ENCODE measurements at places on chromosomes 11 and 22. TPM values are rescaled to one million over a fixed set of nuclear protein-coding genes. Genes with fewer than 3 reads are reported as not detected.
A peak's percentile ranks its signal among the peaks of the same experiment; 100 is the strongest.

DNA sequence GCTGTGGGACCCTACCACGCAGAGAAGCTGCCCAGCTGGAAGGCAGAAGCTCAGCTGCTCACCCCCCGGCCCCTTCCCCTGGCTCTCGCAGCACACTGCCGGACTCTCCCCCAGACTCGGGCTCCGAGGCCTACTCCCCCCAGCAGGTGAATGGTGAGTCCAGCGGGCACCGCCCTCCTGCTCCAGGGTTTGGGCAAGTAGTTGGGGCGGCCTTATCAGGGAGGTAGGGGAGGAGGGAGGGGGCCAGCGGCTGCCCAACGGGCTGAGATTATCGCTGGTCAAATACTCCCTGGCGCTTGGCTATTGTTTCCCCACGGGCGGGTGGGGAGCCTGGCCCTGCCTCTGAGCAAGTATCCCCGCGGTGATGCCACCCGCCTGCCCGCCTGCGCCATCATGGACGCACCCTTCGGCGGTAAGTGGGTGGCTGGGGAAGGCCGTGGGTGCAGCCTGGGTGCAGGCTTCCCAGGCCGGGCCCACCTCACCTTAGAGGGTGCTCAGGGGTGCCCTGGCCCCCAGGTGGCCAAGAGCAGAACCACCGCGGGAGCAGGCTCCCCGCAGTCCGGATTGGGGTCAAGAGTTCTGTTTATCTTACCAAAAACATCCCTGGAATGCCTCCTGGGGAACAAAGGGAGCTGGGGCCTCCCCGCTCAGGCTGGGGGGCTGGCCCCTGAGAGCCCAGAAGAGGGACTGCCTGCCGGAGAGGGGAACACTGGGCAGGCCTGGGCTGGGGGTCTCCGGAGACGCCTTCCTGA is 16.9 kb downstream of the MYRF start:
- peak; percentile 63 for DNase-seq

Gene SAAL1
- 73.4 TPM for total RNA-seq

GRCh38 chr22:37010976-37011375 is 8.3 kb downstream of the TST start:
- no peak for DNase-seq

- DNase-seq = no peak
These were observed 4.0 kb downstream of the TECTA start for GRCh38 chr11:121105063-121105480.

DNA sequence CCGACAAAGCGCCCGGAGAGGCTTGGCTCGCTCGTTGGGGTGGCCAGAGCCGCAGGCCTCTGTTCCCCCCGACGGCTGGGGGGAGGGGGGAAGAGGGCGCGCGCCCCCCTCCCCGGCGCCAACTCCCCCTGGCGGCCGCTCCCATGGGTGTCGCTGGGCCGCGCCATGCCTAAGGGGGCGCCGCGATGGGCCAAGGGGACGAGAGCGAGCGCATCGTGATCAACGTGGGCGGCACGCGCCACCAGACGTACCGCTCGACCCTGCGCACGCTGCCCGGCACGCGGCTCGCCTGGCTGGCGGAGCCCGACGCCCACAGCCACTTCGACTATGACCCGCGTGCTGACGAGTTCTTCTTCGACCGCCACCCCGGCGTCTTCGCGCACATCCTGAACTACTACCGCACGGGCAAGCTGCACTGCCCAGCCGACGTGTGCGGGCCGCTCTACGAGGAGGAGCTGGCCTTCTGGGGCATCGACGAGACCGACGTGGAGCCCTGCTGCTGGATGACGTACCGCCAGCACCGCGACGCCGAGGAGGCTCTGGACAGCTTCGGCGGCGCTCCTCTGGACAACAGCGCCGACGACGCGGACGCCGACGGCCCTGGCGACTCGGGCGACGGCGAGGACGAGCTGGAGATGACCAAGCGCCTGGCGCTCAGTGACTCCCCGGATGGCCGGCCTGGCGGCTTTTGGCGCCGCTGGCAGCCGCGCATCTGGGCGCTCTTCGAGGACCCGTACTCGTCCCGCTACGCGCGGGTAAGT is 1.4 kb downstream of the KCNC1 start:
- peak; percentile 63 for DNase-seq

Gene CARD18
- not detected for total RNA-seq

- peak; percentile 81 for DNase-seq
These were observed 15.9 kb downstream of the RHOG start for GRCh38 chr11:3824714-3825472.

Gene LRRC32
- total RNA-seq = 1.1 TPM

DNA sequence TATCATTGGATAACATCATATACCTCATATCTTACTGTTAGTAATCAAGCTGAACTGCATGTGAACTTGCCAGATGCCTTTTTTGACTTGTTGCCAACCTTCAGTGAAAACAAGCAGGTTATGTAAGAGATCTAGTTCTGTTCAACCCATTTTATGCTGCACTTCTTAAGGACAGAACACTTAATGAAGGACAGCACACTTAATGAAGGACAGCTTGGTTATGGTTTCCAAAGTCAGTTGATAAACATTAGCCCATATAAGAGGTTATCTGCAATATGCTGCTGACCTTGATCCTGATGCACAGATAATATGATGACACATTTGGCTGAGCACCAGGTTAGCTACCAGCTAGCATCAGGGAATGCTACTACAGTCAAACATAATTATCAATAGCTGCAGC is 358.7 kb upstream of the PDGFD start:
- no peak for DNase-seq

DNA sequence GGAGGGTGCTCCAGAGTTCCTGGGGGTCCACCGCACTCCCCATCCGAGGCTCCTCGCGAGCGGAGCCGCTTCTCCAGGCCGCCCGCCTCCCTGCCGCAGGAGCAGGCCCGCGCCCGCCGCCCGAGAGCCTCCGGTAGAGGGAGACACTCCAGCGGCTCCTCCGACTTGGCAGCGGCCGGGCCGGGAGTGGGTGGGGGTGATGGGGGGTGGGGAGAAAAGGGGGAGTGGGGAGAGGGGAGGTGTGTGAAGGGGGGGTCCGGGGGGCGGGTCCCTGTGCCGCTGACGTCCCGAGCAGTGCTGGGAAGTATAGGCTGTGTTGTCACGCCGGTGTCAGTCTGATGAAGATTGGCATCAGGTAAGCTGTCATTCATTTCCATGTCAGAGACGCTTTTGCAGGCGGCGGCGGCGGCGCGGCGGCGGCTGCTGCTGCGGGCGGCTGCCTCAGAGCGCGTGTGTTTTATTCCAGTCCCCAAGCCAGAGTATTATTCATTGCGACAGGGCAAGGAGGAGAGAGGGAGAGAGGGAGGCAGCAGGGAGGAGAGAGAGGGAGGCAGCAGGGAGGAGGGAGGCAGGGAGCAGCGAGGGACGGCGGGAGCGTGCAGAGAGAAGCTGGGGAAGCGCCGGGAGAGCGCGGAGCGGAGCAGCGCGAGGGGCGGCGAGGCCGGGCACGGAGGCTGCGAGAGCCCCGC is at the start of gene PKNOX2:
Gene PKNOX2, plus strand, starts transcription at position 330 of the 689 bp plus-strand sequence. CDS start 186,555 bp downstream, outside the sequence.
- peak; percentile 94 for DNase-seq

Gene PANX3
- total RNA-seq = not detected

DNA sequence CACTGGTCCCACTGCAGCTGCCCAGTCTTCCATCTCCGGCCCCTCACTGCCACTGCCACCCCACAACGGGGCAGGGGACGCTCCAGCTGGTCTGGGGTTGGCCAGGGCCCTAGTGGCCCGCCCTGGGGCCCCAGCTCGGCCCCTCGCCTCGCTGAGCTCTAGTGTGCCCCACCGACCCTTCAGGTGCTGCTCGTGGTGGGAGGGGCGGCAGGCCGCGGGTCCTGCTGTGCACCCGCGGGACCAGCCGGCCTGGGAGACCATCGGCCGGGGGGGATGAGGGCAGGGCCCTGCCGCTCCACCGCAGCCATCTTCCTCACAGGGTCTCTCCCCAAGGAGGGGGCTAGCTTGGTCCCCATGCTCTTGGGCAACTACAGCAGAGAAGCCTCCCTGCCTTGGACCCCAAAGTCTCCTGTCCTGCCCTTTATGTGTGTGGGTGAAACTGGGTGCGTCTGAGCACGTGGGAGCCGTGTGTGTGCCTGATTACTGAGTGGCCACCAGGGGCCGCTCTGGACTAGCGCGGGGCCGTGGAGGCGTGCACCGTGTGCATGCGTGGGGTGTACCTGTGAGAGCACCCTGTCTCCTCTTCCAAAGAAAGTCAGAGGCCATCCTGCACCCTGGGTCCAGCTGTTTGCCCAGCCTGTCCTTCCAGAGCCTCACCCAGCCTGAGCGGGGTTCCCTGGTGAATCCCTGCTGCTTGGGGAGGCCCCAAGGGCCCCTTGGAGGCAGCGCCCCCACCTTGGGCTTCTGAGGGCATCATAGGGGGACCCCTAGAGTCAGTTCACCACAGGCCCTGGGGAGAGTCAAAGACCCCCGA is 6.0 kb upstream of the ACR start:
- DNase-seq = peak; percentile 43

DNA sequence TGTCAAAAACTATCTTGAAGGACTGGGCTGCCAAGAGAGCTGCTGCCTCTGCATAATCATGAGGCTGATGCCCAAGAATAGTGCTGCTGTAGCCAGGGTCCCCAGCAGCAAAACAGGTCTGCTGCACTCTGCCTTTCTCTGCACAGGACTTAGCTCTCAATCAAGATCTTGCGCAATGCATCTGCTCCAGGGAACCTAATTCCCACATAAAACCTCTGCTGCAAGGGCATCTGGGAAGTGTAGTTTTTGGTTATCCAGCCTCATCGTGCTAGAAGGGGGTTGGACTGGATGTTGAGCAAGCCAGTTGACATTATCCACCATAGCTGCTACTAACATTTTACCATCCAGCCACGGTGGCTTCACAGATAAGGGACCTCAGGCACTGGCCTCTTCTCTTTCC is 192.7 kb downstream of the C11orf91 start:
- DNase-seq = peak; percentile 28

Gene MS4A7
- total RNA-seq = not detected

Gene APOA5
- 0.25 TPM for total RNA-seq

DNA sequence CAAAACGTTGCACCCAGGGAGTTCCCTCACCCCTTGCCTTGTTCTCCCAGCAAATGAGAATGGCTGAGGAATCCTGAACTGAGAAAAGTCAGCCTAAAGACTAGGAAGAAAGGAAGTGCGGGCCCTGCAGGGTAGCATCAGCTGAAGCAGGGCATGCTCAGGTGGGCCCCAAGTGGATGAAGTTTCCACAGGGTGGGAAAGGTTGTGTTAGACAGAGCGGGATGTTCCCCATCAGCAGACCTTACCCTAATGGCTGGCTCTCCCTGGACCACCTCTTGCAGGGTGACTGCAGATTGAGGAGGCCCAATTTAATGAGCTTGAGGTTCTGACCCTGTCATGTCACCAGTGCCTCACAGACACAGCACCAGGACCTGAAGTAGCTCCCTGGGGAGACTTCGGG is 81.5 kb upstream of the MYOD1 start:
- DNase-seq = no peak

DNA sequence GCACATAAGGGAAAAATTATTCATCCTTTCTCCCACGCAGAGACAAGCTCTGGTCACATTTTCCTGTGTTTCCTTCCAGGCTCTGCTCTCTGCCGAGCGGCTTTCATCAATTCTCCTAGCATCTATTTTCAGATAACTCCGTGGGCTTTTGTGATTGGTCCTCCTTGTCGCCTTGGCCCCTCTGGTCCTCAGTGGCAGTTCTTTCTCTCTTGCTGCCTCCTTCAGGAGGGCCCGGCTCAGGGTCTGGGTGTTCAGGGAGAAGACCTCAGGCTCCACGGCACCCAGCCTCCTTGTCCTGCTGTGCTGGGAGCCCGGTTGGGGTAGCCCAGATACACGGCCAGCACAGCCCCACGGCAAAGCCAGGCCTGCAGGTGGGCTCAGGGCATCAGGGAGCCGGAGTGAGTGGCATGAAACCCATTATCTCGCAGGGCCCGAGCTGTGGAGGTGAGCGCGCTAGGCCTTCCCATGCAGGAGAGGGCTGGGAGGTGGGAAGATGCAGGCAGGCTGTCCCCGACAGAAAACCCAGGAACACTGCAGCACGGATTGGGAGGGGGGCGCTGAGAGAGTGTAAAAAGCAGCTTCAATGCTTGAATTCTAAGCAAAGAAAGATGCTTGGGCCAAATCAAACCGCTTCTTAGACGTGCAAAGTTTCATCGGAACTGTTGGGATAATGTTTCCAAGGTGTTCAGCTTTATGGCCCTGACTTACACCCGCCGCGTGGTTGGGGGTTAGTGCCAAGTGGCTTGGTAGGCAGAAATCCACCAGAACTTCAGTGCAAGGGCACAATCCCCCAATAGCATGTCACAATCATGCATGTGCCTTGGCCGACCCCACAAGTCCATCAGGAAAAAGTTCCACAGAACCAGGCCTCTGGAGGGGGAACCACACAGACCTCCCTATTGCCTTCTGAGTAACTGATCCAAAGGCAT is 81.9 kb upstream of the WNT7B start:
- DNase-seq = no peak

DNA sequence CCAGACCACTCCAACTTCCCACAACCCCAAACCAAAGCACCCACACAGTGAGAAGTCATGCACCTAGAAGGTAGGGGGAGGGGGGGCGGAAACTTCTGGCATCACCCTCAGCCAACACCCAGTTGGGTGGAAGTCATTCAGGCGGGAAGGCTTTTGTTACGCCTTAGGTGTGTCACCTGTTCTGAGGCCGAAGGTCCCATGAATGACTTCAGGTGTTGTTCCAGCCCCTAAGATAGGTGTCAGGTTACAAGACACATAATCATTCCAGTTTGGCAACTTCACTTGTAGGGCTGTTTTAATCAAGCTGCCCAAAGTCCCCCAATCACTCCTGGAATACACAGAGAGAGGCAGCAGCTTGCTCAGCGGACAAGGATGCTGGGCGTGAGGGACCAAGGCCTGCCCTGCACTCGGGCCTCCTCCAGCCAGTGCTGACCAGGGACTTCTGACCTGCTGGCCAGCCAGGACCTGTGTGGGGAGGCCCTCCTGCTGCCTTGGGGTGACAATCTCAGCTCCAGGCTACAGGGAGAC is at the start of gene TMPRSS4:
Gene TMPRSS4, plus strand, starts transcription at position 325 of the 528 bp plus-strand sequence. CDS start 225 bp downstream, outside the sequence.
- no peak for DNase-seq

GRCh38 chr11:72736452-72737069 is 15.6 kb downstream of the ARAP1 start:
- DNase-seq = no peak

DNA sequence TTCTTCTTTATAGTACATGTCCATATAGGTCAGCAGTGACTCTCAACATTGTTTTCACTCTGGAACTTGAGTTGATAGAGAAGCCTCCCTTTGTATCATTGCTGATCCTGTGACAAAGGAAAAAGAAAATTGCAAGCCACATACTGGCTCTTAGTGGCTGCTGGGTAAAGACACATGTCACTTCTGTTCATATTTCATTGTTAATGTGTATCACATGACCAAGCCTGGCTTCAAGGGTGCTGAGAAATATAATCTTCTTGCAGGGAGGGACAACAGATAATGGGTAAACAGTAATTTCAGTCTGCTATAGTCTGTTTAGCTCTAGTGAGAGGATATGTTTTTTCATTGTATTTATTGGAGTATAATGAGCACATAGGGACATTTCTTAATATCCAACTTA is 173.3 kb downstream of the PGR start:
- DNase-seq = no peak

Gene HEPACAM
- not detected for total RNA-seq

Gene APOBEC3A
- total RNA-seq = not detected

Measured in neural progenitor cell (in vitro differentiated cells).